ENCODE measurements at places on chromosomes 3 and 15. TPM values are rescaled to one million over a fixed set of nuclear protein-coding genes. Genes with fewer than 3 reads are reported as not detected.

DNA sequence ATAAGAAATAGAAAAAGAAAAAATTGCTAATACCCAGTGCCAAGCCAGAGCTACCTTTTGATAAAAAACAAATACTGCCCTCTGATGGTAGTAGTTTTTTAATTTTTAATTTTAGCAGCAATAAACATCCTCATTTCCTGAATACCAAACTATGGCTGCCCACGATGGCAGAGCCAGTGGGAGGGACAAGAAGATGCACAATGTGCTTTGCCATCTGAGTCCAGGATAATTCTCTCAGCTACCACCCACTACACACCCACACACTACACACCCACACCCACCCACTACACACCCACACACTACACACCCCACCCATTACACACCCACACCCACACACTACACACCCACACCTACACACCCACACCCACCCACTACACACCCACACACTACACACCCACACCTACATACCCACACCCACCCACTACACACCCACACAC is 17.8 kb downstream of the CEP19 start:
- H3K4me1 ChIP-seq = peaks cover 17% of the 10 kb centered on the region
- no peak overlapping the region for H3K27ac ChIP-seq
- peak; percentile 36 for DNase-seq
- no peaks in the 10 kb centered on the region for H3K36me3 ChIP-seq
- H3K27me3 ChIP-seq = no peaks in the 10 kb centered on the region
- no peak overlapping the region for H3K4me3 ChIP-seq

The KNL1 gene
- 1.7 TPM for total RNA-seq

- H3K4me3 ChIP-seq = no peak overlapping the region
- no peak overlapping the region for H3K27ac ChIP-seq
- no peaks in the 10 kb centered on the region for H3K36me3 ChIP-seq
- DNase-seq = no peak
Measured at GRCh38 chr3:29506502-29506901, 225.6 kb downstream of the RBMS3 start.

The STIMATE gene
- 50.6 TPM for total RNA-seq

Measured in T-cell (primary cell).